ENCODE measurements at places on chromosomes 16 and 17.

DNA sequence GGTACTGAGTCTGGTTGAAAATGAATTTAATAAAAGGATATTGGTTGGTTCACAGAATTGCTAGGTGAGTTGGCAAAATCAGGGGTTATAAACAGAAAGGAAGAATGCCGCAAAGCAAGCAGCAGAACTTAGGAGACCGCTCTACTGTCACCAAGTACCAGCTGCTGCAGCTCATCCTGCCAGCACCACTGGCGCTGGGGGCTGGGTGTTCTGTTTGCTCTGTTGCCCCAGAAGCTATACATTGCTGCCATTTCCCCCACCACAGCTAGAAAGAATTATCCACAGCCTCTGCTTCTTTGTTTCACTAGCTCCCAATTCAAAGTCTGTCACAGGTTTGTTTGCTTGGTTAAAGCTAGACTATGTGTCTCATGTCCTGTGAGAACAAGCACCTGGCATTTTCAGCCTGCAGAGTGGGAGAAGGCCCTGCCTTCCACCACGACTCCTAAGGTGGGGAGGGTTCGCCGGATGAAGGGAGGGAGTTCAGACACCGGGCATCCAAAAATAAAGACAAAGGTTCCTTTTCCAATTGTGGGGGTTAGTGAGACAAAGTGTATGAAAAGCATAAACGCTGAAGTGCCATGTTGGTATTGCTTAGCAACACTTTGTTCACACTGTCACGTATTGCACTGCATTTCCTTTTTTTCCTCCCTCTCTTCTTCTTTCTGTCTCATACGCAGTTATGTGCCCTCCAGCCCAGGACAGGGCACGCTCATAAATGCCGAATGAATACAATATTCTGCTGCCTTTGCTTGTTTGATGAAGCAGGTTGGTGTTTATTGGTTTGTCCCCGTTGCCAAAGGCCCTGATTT lies 9.6 kb upstream of the CPD start:
- DNase-seq, result no peak

GRCh38 chr16:2042986-2043666 lies 4.5 kb downstream of the NTHL1 start:
- DNase-seq, result no peak

DNA sequence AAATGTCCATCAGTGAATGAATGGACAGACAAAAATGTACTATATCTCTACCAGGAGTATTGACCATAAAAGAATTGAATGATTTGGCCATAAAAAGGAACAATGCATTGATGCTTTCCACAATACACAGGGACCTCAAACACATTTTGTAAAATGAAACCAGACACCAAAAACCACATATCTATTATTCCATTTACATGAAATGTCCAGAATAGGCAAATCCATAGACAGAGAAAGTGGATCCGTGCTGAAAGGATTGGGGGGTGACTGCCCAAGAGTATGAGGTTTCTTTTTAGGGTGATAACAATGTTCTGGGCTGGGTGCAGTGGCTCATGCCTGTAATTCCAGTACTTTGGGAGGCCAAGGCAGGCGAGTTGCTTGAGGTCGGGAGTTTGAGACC lies 6.9 kb upstream of the LITAF start:
- no peak for DNase-seq

- no peak for DNase-seq
These were observed 15.9 kb upstream of the CYB5B start for GRCh38 chr16:69408475-69408874.

DNA sequence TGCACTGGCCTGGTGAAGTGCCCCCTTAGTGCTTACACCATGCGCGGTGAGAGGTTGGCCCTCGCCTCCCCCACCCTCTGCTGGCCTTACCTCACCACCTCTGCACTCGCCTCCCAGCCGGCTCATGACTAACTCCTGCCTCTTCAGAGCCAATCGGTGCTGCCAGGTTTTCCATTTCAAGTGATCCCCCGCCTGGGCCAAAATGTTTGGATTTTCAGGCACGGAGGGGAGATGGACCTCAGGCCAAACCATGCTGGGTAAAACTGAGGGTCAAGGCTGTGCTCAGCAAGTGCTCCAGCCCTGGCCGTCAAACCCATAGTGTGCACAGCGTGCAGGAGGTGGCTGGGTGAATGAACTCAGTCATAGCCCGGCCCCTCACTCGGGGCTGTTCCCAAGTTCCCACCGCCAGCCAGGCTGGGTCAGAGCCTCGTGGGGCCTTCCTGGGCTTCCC lies 175.4 kb downstream of the SEC14L1 start:
- no peak for DNase-seq

DNA sequence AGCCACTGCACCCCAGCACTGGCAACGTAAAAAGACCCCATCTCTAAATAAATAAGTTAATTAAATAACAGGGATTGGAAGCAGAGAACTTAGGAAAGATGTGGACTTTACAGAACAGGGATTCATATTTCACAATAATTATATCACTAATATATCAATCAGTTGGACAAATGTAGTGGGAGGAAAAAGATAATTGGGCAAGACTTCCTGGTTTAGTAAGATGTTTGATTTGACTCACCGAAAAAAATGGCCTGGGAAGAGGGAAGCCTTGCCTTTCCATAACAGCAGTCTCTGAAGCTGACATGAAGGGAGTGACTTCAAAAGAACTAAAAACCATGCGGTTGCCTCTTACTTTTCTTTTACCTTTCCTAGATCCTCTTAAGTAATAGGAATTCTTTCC lies 15.2 kb upstream of the C17orf78 start:
- DNase-seq, result no peak

DNA sequence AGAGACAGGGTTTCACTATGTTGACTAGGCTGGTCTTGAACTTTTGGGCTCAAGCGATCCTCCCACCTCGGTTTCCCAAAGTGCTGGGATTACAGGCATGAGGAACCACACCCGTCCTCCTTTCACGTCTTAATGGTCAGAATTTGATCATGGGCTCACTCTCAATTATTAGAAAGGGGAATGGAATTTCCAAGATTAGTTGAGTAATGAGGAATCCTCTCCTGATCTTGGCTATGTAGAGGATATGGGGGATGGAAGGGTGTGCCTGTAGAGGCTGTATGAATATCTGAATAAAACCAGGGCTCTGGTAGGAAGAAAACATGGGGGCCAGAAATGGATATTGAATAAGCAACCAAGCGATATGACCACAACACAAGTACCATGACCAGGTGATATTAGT lies 25.9 kb upstream of the SMURF2 start:
- DNase-seq, result no peak

GRCh38 chr17:81285179-81285878 lies 9.8 kb downstream of the SLC38A10 start:
- DNase-seq, result no peak

GRCh38 chr17:80356231-80356856 lies 58.6 kb upstream of the ENDOV start:
- no peak for DNase-seq

GRCh38 chr17:4425398-4425797 lies 8.3 kb upstream of the SPNS3 start:
- DNase-seq, result no peak

DNA sequence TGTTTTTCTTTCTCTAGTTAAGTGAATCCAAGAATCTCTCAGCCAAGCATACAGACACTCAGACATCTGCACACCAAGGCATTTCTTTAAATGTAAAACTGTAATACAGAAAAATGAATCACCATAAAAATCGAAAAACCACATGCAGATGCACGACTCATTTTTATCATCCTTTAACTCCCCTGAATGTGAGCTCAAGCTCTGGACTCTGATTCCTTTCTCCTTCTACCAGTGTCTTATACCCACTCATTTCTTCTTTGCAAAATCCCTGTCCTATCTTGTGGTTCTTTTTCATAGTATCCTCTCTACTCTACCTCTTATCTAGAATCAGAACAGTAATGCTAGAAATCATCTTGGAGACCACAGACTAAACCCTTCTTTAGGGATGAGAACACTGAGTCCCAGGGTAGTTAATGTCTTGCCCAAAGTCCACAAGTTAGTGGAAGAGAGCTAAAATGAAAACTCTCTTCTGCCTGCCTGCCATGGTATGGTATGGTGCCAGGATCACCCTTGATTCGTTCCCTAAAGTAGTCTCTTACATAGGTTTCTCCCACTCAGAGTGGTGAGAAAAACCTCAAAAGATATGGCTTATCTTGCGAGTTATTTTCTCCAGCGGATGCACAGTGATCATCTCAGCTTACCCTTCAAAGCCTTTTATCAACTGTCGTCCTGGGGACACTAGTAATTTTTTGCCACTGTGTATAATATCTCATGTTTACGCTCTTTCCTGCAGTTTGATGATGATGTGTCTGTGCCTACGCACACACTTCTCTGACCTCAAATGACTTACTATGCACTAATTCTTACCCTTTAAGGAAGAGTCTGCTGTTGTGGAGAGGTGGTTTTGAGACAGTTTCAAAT lies 30.2 kb downstream of the BRD7 start:
- no peak for DNase-seq

DNA sequence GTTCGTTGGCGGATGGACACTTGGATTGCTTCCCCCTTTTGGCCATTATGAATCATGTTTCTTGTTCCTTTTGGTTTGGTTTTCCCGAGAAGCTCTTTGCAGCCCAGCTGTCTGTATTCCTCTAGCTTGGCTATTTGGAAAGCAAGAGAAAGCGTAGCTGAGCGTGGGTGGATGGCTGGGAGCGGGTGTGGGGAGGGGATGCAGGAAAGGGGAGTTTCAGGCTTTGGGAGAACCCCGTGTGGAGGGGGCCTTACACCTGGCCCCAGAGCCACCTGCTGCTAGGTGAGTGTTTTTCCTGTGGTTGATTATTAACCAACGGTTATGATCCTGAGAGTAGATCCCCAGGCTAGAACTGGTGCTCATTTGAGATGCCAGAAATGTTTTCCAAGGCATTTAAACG lies 103.7 kb downstream of the RAP1GAP2 start:
- no peak for DNase-seq

DNA sequence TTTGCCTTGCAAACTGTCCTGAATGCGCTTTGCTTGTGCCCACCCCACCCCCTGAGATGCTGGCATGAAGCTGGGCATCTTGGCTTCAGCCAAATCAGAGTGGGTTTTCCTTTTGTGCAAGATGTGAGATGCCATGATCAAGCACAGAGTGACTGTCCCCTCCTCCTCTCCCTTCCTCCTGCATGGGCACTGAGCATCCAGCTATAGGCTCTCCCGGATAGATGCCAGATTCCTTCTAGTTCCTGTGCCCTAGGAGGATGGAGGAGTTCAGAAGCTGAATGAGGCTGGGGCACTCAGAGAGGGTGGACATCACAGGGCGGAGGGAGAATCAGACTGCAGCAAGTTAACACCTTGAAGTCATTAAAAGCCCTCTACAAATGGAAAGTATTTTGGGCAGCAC lies 384.1 kb upstream of the CCL2 start:
- DNase-seq, result no peak

DNA sequence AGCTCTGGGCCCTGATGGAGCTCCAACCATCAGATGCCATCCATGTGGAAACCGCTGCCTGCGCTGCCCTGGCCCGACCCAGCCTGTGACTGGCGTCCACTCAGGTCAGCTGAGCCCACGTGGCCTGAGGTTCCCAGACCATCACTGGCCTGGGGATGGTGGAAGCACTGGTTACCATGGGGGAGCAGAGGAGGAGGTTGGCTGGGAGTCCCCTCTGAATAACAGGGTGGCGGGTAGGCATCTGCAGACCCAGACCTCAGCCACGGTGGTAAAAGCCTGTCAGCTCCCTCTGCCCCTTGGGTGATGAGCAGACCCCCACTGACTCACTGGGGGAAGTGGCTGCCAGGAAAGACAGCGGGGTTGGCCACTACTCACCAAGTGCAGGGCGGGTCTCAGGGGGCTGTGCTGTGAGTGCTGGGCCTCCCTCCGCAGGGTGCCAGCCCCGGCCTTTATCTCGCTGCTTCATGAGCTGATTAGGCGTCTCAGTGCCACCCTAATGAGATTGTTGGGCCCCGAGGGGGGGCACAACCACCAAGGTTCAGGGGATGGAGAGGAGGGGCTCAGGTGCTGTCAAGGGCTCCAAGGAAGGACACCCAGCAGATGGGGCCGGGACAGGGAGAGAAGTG lies at the start of gene PDE6G:
TSS of gene PDE6G (minus strand) at position 425 of the 626 bp plus-strand sequence. CDS start 3,237 bp downstream, outside the sequence.
- no peak for DNase-seq

DNA sequence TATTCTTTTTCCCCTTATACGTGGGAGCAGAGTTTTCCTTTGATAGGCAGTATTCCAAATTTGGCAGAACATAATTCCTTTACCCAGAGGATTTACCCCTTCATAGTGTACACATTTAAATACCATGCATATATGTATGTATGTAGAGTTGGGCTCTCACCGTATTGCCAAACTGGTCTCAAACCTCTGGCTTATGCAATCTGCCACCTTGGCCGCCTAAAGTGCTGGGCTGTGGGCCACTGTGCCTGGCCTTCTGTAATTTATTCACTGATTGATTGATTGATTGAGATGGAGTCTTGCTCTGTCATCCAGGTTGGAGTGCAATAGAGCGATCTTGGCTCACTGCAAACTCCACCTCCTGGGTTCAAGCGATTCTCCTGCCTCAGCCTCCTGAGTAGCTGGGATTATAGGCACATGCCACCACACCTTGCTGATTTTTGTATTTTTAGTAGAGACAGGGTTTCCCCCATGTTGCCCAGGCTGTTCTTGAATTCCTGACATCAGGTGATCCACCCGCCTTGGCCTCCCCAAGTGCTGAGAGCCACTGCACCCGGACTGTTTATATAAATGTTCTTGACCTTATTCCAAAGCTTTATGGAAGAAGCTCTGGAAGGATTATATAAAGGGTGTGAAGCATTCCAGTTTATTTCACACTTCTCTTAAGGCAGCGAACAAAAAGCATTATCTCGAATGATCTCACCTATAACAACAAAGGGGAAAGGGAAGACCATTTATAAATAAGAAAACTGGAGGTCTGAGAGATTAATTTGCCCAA lies 14.9 kb downstream of the GLG1 start:
- no peak for DNase-seq

DNA sequence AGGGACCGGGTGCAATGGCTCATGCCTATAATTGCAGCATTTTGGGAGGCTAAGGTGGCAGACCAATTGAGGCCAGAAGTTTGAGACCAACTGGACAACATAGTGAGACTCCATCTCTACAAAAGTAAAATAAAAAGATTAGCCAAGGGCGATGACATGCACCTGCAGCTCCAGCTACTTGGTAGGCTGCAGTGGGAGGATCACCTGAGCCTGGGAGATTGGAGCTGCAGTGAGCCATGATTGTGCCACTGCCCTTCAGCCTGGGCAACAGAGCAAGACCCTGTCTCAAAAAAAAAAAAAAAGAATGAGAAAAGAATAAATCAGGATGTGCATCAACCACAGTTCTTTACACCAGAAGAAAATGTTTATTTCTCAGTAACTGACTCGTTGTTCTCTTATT lies 76.0 kb downstream of the CACNG3 start:
- no peak for DNase-seq

DNA sequence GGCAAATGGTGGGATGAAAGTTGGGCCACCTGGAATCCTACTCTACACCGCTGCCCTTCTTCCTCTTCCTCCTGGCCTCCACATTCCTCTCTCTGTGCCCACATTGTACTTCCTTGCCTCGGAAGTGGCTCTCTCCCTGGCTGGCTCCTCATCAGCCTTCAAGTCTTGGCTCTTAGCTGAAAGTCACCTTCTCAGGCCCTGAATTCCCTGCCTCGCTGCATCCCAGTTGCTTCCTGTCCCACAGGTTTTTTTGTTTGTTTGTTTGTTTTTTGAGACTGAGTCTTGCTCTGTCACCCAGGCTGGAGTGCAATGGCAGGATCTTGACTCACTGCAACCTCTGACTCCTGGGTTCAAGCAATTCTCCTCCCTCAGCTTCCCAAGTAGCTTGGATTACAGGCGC lies 2.6 kb upstream of the PAM16 start:
- no peak for DNase-seq

Data from NCI-H1436 treated with DMSO at 0.1 percent for 48 hours (cell line).